ENCODE measurements at places on chromosomes 6 and 20.

GRCh38 chr20:63326314-63327230 is 33.6 kb downstream of the COL20A1 start:
- DNase-seq: no peak

DNA sequence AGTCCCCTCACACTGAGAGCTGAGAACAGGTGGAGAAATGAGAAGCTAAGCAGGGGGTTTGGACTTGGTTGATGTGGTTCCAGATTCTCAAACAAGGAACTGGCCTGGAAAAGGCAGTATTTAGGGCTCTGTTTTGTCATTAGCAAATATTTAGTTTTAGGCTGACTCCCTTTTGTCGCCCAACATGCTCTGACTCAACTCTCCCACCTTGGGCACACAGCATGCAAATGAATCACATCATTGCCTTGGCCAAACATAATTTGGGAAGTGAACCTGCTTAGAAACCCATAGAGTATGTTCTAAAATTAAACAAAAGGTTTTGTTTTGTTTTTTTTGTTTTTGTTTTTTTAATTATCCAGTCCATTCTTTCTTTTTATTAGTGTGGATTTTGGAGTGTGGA is 9.5 kb upstream of the UQCC2 start:
- no peak for DNase-seq

- no peak for DNase-seq
Measured at GRCh38 chr6:100376103-100376502, 88.6 kb downstream of the SIM1 start.

DNA sequence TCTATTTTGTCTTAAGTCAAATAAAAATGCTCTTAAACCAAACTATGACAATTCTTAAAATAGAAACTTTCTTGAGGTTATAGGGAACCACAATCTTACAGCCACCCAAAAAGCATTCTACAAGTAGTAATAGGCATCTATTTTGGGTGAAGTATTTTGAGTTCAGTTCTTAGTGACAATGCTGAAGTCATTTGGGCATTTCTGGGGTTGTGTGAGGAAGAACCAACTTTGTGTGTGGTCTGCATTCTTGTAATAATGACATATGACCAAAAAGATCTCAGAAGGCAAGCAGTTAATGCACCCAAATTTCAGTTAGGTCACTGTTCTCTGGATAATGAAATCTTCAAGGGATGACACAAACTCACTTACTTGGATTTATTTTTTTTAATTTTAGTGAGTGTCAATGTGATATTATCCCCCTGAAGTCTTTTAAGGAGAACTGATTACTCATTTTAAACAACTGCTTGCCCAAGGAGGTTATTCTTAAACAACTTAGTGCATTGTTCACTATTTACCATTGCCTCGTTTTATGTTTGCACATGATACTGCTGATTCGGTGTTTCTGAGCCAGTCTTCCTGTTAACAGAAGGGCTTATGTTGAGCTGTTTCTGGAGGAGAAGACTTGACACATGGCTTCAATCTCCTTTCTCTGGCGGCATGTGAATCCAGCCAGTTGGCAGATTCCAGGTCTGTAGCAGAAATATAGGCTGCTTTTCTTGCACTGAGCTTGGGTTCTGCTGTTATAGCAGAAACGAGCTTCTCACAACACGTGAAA is 618.9 kb downstream of the BCKDHB start:
- no peak for DNase-seq

GRCh38 chr6:20186981-20187380 is 25.3 kb downstream of the MBOAT1 start:
- DNase-seq: no peak

DNA sequence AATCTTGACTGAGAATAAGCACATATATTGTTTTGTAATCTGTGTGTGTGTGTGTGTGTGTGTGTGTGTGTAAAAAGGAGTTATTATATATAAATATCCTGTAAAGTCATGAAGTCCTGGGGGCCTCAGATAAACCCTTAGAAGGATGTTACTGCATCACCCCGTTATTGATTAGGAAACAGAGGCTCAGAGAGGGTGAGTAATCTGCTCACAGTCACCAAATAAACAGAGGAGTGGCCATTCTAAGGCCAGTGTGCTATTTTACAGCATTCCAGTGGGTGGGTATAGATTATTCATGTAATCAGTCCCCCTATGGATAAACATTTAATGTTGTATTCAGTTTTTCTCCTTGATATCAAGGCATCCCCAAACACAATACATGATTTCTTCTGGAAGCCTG is 87.1 kb downstream of the CDC5L start:
- DNase-seq: no peak

DNA sequence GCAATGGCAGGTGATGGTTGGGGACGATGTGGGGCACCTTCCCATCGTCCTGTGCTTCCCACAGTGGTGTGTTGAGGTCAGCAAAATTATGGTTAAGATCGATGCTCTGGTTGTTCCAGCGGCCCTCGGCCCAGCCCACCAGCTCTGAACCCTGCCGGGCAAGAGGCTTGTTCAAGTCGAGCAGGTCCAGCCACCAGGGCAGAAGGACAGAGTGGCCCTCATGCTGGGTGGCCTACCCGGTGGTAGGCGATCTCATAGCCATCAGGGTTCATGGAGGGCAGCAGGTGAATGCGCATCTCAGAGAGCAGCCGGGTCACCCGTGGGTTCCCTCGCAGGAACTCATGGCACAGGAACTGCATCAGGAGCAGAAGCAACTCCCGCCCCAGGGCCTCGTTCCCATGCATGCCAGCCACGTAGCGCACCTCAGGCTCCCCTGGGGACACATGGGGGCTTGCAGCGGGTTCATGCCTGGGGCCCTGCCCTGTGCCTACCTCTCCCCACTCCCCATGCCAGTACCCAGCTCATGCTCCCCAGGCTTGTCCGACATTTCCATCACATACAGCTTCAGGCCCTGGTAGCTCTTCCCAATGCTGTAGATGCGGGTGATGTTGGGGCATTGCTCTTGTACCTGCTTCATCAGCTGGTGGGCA is 4.3 kb downstream of the CPXM1 start:
- DNase-seq: no peak

DNA sequence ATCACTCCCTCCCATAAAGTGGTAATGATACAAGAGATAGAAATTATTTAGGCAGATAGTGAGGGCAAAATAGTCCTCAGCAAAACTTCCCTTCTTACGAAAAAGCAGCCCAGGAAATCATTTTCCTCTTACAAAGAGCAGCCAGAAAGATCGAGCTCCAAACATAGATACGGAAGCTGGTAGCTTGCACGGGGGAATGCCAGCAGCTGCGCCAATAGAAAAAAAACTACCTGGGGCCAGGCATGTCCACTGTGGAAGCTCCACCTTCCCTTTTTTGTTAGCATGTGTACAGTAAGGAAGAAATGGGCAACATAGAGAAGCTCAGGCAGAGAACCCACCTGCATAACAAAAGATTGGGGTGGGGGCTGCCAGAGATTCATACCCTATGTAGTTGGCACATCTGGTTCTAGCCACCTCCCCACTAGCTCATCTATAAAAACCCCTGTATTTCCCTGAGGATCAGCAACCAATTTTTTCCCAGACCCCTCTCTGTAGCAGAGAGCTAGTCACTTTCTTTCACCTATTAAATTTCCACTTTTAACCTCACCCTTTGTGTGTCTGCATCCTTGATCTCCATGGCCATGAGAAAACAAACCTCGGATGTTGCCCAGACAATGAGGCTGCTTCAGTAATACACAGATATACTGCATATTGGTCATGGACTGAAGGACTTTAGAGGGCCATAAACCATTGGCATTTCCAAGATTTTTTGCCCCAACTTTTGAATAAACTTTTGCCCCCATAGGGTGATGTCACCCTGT is 52.1 kb downstream of the SOD2 start:
- DNase-seq: no peak

GRCh38 chr6:3946778-3947177 is 97.6 kb downstream of the FAM50B start:
- DNase-seq: no peak

- no peak for DNase-seq
Measured at GRCh38 chr6:155222506-155222905, 41.3 kb upstream of the CLDN20 start.

DNA sequence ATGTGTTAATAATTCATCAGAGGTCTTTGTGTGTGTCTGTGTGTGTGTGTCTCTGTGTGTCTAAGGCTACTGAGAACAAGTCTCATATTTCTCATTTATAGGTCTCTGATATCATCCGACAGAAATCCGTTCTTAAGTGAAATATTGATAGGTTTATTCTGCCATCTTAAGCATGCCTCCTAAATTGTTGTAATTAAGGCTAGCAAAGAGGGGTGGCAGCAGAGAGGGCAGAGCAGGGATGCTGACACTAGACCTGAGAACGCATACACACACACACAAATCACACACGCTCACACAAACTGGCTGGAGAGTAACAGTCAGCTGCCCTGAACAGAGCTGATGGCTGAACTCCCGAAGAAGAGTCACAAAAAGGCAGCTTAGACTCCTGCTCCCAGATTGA is 84.9 kb upstream of the LRFN2 start:
- DNase-seq: no peak

- no peak for DNase-seq
Measured at GRCh38 chr6:88662163-88662580, 301.2 kb downstream of the RNGTT start.

- no peak for DNase-seq
Measured at GRCh38 chr6:43658161-43658560, 13.3 kb downstream of the RSPH9 start.

GRCh38 chr6:127392301-127392700 is 48.9 kb upstream of the ECHDC1 start:
- no peak for DNase-seq

Data from nucleus accumbens (tissue), 56 donors.